ENCODE measurements at places on chromosomes 2 and 18.
A peak's percentile ranks its signal among the peaks of the same experiment; 100 is the strongest.

- DNase-seq, result no peak
These were observed 88.0 kb upstream of the ZFP36L2 start for GRCh38 chr2:43314299-43314927.

GRCh38 chr18:25077944-25078723 is 273.8 kb downstream of the ZNF521 start:
- no peak for DNase-seq

DNA sequence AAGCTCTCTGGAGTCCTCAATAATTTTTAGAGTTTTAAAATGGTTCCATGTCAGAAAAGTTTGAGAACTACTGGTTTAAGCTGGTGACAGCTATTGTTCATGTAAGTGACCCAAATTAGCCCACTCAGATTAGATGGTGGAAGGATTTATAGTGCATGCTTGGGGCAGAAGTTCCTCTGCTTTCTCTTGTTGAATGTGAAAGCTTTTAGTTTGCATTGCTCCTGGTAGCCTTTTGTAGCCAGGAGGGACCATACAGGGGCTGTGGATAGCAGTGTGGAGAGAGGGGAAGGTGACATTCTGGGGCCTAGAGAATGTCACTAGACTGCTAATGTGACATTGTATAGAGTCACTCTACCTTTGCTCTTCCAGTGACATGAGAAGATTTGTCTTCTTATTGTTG is 40.3 kb upstream of the IGFBP5 start:
- DNase-seq, result no peak

DNA sequence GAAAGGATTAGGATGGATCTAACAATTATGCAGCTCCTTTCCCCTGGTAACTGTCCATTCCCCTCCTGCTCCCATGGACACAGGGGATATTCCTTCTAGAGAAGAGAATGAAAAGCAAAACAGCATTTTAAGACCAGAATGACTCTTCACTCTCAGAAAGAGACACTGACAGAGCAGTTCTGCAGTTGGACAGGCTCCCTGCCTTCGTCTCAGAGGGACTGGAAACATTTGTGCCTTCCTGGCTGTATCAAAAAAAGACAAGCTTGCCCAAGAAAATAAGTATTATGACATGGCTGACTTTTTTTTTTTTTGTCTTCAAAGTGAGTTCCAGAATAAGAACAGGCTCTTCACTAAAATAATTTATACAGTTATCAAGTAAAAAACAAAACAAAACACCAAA is 9.5 kb downstream of the PID1 start:
- DNase-seq, result no peak

- DNase-seq, result no peak
These were observed 195.0 kb downstream of the BCL11A start for GRCh38 chr2:60358476-60358875.

GRCh38 chr2:120628248-120628647 is 107.4 kb upstream of the GLI2 start:
- no peak for DNase-seq

- no peak for DNase-seq
These were observed 248.4 kb upstream of the KCNJ3 start for GRCh38 chr2:154449951-154450658.

DNA sequence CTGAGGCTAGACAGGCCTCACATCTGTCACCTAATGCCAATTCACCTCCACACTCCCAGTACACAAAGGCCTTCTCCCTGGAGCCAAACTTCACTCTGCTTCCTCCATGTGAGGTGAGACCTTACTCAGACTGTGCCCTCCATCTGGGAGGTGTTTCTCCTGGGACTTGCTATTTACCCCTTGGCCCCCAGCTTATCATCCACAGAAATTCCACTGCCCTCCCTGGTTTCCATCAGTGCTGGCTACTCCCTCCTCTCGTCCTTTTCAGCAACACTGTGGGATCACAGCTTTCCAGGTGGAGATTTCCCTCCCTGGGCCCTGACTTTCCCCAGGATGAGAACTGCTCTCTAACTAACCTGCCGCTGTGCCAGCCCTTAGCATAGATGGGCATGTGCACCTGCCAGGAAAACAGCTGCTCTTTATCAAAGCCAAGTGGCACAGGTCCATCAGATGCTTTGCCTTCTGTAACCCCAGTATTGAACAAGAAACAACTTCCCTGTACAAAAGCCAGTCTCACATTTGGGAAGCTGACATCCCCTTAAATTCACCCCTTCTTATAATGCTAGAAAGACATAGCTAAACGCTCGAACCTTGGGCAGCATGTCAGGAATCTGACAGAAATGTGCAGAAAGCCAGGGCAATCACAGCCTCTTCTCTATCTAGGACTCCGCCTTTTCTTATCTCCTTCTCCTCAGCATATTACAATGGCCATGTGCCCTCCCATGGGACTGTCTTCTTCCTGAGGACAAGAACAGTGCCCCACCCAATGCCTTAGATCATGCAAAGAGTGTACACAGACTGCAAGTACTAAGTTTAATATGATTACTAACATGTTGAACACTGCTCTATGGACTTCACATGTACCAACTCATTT is 535.5 kb upstream of the ID2 start:
- DNase-seq, result no peak

DNA sequence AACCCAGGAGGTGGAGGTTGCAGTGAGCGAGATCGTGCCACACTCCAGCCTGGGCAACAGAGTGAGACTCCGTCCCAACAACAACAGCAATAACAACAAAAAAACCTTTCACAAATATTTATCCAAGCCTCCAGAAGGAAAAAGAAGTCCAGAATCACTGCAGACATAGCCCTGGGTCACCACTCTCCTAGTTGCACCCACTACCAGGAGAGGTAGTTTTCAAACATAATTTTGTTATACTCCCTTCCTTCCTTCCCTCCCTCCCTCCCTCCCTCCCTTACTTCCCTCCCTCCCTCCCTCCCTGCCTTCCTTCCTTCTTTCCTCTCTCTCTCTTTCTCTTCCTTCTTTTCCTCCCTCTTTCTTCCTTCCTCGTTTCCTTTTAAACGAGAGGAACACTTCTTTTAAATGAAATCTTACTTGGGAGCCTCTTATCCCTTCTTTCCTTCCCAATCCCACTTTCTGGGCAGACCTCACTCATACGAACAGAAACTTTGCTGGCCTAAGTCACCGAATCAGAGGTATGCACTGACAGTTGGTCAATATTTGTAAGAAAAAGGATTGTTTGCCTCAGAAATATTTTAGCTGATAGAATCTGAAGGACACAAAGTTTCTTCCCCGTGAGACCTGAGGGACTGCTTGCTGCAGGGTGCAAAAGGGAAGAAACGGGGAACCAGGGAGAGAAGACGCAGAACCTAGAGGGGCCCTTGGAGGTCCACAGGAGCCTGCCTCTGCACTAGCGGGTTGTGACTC is 88.1 kb upstream of the AGAP1 start:
- DNase-seq, result no peak

DNA sequence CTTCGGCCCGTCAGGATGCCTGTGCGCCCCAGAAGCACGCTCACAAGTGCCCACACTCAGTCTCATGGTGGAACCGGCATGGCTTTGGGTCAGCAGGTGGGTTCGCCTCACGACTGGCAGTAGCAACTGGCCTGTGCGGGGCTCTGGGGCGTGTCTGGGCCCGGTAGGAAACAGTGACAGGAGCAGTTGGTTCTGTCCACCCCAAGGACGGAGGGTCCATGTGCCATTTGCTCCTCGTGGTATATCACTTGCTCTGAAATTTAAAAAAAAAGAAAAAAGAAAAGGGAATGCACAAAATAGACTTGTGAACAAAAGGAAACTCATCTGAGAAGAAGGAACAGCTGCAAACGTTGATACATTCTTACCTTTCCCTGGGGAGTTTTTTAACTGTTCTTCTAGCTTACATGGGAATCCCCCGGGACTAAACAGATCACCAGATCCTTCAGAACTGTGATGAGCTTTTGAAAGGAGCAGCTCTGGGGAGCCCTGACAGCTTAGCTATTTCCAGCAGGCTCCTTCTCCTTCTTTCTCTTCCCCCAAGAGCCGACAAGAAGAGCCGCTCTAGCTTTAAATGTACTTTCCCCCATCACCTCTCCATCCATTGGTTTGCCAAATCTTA is 42.8 kb downstream of the TRAPPC12 start:
- DNase-seq, result no peak

DNA sequence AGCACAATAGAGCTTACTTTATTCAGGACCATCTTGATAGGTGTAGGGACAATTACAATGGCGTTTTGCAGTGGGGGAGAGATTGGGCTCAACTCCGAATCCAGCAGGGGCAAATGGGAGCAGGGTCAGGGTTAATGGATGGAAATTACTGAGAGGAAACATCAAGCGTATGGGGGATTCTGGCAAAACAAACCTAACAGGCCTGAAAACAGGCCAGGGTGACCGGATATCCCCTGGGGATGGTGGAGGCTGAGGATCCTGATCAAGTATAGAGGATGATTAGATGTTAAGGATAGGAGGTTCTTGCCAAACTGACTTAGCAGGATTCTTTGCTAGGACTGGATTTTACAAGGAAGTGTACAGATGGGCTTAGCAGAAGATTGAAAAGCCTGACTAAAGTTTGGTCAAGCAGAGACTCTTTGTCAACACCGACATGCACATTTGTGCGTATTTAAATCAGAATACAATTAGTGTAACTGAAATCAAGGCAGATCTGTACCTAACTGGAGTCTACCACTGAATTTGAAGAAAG is 54.5 kb upstream of the GPR45 start:
- DNase-seq, result no peak

- no peak for DNase-seq
These were observed 89.1 kb upstream of the GCFC2 start for GRCh38 chr2:75799859-75800258.

GRCh38 chr18:58183226-58183625 is 139.2 kb downstream of the NEDD4L start:
- DNase-seq, result no peak

DNA sequence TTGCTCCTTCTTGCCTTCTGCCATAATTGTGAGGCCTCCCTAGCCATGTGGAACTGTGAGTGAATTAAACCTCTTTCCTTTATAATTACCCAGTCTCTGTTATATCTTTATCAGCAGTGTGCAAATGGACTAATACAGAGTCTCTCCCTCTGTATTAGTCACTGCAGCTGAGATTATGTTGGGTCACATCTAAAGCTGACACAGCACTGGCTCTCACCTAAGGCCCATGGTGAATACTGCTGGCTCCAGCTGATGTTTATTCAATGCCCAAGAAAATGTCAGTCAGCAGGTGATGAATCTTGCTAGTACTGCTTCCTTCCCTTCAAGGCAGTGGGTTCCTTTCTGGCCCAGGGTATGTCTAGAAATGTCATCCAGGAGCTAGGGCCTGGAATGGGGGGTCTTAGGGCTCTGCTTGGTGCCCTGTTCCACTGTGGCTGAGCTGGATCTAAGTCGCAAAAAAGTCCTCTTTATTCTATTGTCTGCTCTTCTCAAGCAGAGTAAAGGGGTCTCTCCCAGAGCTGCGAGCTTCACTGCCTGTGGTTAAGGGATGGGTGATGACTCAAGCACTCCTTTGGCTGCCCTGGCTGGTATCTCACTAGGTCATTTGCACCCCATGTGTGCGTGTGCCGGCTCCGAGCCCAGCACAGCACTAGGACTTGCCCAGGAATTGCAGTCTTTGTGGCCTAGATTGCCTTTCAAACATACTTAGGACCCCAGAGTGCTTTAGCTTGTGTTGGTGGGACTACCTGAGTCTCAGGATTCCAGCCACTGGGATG is 29.9 kb downstream of the PPP1R1C start:
- no peak for DNase-seq

DNA sequence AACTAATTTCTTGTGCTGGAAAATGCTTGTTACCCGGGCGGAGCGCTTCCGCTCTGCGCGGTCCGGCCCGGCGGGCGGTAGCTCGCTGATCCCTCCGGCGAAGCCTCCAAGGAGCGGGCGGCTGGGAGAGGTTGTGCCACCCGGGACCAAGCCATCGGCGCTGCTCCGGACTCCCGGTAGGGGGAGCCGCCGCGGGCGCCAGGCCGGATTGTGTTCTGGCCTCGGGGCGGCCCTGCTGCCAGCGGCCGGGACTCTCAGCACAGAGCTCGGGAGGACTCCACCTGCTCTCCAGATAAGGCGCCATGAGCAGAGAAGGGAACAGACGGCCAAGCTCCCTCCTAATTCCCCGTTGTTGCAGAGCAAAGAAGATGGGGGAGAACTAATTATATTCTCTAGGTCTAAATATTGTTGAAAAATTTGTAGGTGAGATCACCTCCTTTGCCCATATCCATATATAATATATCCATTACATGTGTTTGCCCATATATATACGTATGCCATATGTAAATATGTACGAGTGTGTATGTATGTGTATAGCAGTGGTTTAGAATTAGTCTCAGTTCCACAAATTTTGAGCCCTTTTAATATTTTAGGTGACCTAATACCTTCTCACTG is 13.8 kb upstream of the SATB2 start:
- DNase-seq, result peak; percentile 44

- peak; percentile 55 for DNase-seq
These were observed 311.8 kb downstream of the LNPK start for GRCh38 chr2:175690113-175690837.

GRCh38 chr2:45706033-45706432 is 54.6 kb downstream of the PRKCE start:
- DNase-seq, result no peak

GRCh38 chr2:129247751-129248150 is 731.7 kb upstream of the RAB6C start:
- DNase-seq, result no peak

- no peak for DNase-seq
These were observed 237.9 kb upstream of the MMADHC start for GRCh38 chr2:149825473-149825872.

DNA sequence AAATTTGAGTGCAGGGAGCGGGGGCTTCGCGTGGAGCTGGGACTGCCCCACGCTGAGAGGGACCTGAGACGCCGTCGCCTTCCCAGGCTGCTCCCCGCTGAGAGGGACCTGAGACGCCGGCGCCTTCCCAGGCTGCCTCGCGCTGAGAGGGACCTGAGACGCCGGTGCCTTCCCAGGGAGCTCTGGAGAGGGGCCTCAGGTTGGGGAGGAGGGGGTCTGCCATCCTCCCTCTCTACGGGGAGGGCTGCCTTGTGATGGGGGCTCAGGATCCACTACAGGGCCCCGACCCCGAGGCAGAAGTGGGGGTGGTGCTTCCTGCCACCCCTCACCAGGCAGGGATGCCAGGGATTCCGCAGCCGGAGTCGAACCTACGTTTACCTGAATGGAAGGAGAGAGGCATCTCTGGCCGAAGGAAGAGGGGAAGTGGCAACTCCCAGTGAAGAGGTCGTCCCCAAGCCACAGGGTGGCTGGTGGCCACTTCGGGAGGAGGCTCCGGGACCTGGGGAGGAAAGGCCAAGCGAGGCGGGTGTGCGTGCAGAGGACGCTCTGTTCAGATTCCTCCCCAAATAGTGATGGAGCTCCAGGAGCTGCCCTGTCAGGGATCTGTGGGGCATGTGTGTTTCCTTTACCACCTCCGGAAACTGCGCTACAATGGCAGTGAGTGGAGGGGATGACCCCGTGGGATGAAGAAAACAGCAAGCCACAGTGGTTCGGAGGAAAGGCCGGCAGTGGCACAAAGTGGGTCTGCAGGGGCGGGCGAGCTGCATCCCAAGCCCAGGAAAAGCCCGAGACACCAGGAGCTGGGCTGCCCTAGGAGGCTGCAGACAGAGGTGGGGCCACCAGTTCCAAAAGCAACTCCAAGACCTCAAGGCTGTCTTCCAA is 108.2 kb upstream of the CTDP1 start:
- no peak for DNase-seq

- DNase-seq, result no peak
These were observed 187.2 kb downstream of the INO80D start for GRCh38 chr2:205898744-205899143.

Data from inflammatory macrophage (primary cell).